Nephron progenitor cell (in vitro differentiated cells): ENCODE measurements at places on chromosomes 2 and 18.

DNA sequence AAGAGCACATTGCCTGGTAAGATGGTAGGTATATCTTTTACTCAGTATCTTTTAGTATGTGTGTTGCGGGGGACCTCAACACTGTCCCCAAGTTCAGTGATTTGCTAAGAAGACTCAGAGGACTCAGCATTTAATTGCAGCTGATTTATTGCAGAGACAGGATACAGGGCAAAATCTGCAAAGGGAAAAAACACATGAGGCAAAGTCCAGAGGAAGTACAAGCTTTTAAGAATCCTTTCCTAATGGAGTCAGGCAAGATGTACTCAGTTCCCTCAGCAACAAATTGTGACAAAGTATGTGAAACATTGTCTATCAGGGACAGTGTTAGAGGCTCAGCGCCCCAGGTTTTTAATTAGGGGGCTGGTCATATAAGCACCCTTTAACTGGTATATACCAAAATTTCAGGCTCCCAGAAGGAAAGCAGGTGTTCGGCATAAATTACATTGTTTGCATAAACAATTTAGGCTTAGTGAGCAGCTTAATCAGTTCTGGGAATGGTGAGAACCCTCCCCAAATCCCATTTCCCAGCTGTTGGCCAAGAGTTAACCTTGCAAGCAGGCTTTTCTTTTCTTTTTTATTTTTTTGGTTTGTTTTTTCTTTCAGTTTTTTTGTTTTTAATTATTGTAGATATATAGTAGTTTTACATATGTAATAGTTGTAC lies 41.7 kb downstream of the RAB3GAP1 start:
- DNase-seq, result no peak

GRCh38 chr2:175205523-175205922 lies 24.0 kb upstream of the ATP5MC3 start:
- DNase-seq, result no peak

GRCh38 chr2:151904807-151905206 lies 76.6 kb upstream of the ARL5A start:
- no peak for DNase-seq

DNA sequence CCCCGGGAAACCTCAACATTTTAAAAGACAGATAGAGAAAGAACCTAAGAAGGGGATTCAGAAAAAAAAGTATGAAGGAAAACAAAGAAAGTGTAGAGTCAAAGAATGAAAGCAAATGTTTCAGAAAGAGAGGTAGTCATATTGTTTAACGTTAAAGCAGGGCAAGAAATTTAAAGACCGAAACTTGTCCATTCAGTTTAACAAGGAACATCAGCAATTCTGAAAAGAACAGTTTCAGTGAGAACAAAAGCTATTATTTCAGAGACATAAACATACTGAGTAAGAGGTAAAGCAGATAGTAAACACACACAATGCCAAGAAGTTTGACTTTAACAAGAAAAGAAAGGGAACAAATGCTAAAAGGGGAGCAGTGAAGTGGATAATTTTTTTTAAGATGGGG lies 41.1 kb downstream of the MBD2 start:
- no peak for DNase-seq

GRCh38 chr2:208488686-208489564 lies 82.3 kb downstream of the PTH2R start:
- no peak for DNase-seq

- no peak for DNase-seq
These were observed 25.9 kb downstream of the THADA start for GRCh38 chr2:43569921-43570320.

DNA sequence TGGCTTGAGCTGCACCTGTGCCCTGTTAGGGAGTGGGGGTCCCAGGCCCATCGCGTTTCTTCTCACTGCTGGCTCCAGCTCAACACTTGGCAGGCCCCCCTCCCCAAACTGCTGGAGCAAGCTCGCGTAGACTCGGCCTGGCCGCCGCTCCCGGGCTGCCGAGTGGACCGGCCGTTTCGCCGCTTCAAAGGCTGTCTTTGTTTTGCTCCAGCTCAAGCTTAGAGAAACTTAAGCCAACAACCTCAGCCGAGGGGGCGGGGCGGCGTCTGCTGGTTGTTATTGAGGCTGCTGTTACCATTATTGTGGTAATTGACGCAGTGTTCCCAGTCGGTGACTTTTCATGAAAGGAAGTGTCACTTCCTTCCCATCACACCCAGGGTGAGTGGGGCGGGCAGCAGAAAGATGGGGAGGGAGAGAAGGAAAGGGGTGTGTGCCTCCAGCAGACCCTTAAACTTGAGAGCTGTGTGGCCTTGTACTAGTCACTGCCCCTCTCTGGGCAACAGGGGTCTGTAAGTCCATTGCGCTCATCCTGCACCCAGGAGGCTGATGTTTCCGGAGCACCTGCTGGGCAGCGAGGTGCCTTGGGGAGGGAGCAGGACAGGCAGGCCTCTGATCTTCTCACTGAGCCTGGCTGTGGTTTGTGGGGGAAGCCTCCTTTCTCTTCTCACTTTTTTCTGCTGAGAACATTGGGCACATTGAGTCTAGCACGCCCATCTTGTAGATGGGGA lies 2.1 kb downstream of the ARID5A start:
- peak; percentile 71 for DNase-seq

DNA sequence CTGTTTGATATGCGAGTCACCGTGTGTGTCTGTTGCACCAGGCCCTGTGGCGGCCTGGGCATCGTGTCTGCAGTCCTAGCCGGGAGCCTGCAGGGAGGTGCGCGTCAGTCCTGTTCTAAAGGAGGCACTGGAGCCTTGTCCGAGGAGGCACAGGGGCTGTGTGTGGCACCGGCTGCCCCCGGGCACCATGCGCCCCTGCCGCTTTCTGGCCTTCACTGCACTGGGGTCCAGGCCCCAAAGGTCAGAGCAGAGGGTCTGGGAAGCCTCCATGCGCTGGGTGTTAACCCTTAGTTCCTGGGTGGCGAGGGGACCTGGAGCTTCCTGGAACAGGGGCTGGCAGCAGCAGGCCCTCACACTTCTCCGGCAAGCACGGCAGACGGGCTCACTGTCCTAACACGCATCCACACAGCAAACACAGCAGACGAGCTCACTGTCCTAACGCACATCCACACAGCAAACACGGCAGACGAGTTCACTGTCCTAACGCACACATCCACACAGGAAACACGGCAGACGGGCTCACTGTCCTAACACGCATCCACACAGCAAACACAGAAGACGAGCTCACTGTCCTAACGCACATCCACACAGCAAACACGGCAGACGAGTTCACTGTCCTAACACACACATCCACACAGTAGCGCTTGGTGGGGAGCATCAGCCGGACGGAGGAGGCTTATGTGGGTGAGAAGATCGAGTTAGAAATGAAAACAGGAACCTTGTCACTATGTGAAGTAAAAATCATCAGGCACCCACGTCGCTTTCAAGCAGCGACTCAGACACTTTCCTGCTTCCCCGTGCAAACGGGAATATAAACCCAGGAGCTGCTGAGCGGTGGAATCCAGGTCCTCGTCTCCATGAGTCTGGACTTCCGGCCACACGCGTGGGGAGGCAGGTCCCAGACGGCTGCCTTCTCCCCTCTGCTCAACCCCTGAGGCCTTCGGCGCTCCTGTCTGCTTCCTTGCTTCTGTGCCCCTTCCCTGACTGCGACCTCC lies 65.3 kb downstream of the TPO start:
- DNase-seq, result no peak

- peak; percentile 46 for DNase-seq
These were observed 10.3 kb upstream of the CXXC1 start for GRCh38 chr18:50297621-50298442.

- no peak for DNase-seq
These were observed 507 bp downstream of the CNNM4 start for GRCh38 chr2:96760986-96761832.

DNA sequence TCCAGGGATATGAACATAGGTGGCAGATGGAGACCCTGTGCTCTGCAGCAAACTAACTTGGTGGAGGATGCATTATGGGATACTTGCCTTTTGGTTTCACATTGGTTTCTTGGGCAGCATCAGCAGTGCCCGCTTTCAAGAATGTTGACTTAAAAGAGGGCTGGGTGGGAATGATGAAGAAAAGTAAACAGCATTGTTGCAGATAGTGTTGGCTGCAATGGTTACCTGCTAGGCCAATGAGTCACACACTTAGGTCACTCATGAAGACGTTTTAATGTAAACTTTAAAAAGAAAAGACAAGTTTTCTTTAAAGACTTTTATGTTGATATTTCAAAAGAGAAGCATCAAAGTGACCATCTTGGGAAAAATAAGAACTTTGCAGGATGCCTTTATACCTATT lies 26.1 kb upstream of the FAM237A start:
- no peak for DNase-seq

DNA sequence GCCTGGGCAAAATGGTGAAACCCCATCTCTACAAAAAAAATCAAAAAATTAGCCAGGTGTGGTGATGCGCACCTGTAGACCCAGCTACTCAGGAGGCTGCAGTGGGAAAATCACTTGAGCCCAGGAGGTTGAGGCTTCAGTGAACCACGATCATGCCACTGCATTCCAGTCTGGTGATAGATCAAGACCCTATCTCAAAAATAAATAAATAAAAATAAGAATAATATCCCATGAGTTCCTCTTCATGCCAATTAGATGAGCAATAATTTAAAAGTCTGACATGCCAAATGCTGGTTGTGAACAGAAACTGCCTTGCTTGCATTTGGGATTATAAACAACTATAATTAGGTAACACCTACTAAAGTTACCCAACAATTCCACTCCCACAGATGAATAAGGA lies 22.1 kb upstream of the ANKRD44 start:
- DNase-seq, result no peak

DNA sequence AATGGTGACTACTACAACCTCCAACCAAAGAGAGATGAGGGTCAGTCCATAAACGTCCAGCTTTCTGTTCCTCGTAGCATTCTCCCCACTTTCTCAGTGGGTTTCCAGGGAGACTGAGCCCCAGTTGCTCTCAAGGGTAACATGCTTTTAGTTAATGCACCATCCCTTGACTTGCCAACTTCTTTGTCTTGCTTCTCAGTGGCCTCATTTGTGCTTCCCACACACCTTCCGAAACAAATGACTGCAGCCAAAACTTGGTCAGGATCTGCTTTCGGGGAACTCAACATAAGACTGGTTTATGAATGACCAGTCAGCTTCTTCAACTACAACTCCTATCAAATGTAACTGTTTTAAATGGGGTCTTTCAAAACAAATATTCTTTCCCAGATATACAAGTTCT lies 94.1 kb downstream of the COL6A3 start:
- no peak for DNase-seq

GRCh38 chr2:130352237-130352636 lies 3.6 kb upstream of the PTPN18 start:
- no peak for DNase-seq

DNA sequence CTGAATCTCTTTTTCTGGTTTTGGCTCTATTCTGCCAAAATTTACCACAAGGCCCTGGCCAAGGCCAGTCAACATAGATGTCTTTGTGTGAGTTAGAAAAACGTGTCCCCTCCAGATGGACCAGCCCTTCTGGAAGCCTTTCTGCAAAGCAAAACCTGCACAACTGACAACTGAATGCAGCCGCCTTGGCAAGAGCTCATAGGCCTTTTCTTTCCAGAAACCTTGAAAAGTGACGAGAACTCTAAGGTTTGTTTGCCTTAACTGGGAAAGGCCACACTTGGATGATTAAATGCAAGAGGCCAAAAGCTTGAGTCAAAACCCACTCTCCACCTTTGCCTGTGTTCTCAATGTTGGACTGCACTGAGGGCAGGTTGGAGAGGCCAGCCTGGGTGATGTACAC lies 103.9 kb downstream of the COLEC12 start:
- no peak for DNase-seq

DNA sequence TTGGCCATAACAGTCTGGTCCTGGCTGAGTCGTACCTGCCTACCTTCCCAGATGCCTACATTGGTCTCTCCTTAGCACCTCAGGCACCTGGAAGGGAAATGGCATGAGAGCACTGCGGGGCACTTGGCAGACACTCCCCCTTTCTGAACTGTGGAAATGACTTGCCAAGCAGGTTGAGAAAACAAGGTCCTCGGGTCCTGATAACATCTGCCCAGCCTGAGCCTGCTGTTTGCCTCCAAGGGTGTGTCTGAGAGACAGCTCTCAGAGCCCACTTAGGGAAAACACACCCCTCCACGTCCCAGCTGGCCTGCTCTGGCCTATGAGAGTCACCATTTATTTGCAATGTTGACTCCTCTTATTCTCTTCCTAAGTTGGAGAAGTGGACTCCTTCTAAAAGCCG lies 10.5 kb downstream of the FAM110C start:
- DNase-seq, result no peak

DNA sequence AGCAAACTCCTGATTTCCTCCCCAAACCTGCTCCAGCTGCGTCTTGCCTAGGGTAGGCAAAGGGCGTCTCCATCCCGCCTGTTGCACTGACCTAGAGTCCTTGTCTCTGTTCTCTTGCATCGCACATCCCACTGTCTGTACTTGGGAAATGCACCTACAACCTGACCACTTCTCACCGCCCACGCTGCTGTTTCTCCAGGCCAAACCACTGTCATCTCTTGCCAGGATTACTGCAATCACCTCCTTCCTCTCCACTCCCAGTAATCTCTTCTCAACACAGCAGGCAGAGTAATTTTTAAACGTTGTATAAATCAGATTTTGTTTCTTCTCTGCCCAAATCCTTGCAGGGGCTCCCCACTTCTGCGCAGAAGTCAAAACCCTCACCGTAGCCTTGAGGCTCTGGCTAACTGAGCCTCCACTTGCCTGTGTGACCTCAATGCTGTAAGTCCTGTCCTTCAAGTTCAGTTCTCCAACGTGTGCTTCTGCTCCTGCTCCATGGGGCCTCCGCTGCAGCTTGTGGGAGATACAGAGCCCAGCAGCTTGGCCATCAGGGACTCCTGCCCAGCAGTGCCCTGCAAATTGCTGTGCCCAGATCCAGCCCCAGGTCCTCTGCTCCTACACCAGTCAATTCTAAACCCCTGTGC lies 27.7 kb upstream of the SEMA4C start:
- DNase-seq, result no peak

GRCh38 chr2:119198240-119198840 lies 25.3 kb upstream of the STEAP3 start:
- no peak for DNase-seq

GRCh38 chr18:24230766-24231165 lies 91.9 kb downstream of the CABYR start:
- no peak for DNase-seq

GRCh38 chr2:239230318-239231052 lies 170.3 kb downstream of the HDAC4 start:
- no peak for DNase-seq

DNA sequence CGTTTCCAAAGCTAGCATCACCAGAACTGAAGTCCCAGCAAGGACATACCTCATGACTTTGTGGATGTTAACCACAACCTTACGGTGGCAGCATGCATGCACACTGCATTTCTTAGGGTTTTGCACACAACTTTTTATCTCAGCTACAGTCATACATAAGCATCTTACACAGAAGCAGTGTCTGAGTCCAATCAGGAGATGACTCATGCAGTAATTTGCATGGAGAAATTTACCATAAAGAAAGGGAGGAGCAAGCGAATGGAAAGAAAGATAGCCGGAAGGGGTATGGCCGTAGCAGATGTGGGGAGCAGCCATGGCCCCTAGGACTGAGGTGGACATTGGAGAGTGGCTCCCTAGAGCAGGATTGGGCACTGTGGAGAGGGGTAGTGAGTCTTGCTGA lies 522.5 kb downstream of the GALR1 start:
- DNase-seq, result no peak
